ENCODE measurements at places on chromosomes 6 and 20.
A peak's percentile ranks its signal among the peaks of the same experiment; 100 is the strongest.

DNA sequence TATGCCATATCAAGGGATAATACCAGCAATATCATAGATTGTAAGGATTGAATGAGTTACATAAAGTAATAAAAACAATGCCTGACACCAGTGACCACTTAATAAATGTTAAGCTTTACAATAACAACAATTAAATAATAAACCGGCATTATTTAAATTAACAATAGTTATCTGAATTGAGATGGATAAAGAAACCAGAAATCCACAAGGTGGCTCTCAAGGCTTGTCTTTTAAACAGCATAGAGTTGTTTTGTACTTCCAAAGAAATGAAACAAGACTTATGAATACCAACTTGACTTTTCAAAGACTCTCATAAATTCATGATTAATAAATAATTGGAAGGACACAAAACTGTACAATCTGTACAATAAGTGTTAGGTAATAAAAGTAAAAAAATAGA, 203.1 kb downstream of the ASCC3 start:
- no peak for DNase-seq

DNA sequence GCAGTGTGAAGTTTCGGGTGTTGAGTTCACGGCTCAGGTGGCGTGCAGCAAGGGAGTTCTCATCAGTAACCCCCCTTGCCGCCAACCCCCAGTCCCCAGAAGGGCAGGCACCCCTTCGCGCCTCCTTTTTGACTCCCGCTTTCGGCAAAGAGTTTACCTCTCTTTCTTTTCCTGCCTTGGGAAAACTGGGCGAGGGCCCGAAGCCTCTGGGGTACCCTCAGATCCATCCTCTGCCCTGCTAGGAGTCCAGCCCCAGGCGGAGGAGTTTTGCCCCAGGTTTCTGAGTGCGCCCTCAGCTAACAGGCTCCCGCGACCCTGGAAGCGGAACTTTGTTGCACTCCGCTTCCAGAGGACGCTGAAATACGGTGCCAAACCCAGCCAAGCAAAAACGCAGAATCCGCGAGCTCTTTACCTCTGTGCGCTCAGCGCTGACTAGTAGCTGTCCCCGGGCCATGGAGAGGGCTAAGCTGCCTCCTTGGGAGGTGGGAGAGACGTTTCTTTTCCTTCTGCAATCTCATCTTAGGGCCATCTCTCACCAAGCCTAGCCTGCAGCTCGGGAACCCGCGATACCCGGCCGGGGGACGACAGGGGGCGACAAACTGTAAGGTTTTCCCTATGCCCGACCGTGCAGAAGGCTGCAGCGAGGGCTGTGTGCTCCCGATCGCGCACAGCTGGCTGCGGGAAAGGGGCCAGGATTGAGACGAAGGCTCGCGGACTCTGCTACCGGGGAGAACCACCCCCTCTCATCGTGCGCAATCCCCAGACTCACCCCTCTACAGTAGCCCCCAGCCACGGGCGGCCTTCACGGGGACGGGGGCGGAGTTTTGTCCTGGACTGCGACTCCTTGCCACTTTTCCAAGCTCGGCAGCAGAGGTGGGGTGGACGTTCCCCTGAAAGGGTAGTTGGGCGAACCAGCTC, 2.7 kb upstream of the PAX1 start:
- DNase-seq: peak; percentile 92

DNA sequence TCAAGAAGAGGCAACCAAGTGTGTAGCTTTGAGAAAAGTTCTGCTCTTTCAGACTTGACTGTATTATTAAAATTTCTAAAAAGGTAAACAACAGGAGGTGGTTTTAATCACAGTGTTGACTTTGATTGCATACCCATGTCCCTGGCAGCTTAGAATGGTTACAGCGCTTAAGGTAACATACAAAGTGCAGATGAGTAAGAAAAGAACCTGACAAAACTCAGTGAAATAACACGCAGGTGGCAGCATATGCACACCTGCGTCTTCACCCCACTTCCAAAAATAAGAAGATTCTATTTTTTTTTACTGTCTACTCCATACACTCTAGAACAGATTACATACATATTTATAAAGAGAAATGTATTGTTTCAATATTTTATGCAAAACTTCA, 233.5 kb downstream of the GMPR start:
- no peak for DNase-seq

- DNase-seq: no peak
Measured at GRCh38 chr6:123393331-123393730, 243.4 kb downstream of the TRDN start.

DNA sequence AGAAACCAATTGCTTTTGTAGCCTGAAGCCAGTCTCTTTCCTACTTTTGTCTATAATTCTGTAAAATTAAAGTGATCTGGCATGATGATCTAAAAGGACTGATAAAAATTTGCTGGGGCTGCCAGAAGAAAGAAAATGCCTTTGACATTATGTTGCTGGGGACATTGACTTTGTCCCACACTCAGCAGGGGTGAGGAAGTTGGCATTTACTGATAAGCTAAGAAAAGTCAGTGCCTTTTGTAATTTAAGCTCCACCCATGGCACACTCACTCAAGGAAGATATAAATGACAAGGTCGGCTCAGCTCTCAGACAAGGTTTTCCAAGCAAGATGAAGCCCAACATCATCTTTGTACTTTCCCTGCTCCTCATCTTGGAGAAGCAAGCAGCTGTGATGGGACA, at the start of gene SEMG1:
Gene SEMG1 (plus strand): TSS at position 309 of the 400 bp plus-strand sequence. CDS start 21 bp downstream, at position 330.
- DNase-seq: no peak

DNA sequence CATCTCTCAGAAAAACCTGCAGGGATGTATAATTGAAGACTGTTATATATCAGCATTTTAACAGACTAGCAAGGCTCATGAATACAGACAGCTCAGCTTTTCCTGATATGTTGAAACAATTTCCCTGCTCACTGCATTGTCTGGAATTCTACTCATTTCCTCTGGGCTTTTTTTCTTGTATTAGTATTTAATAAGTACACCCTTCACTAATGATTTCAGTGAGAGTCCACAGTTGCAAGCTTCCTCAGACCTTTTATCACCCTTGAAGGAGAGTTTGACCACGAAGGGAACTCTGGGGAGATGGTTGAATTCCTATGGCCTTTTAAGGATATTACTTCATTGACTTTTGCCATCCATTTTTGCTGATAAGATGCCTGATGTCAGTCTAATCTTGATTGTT, 248.7 kb downstream of the ADGB start:
- no peak for DNase-seq

- no peak for DNase-seq
Measured at GRCh38 chr6:72246926-72247325, 360.6 kb downstream of the RIMS1 start.

- no peak for DNase-seq
Measured at GRCh38 chr6:18920701-18921100, 533.6 kb downstream of the RNF144B start.

- no peak for DNase-seq
Measured at GRCh38 chr6:46281110-46281509, 110.3 kb upstream of the ENPP5 start.

GRCh38 chr20:58850693-58851174, at the start of gene GNAS-AS1:
GNAS-AS1 (minus strand) TSS chr20:58850902.
- DNase-seq: peak; percentile 92

DNA sequence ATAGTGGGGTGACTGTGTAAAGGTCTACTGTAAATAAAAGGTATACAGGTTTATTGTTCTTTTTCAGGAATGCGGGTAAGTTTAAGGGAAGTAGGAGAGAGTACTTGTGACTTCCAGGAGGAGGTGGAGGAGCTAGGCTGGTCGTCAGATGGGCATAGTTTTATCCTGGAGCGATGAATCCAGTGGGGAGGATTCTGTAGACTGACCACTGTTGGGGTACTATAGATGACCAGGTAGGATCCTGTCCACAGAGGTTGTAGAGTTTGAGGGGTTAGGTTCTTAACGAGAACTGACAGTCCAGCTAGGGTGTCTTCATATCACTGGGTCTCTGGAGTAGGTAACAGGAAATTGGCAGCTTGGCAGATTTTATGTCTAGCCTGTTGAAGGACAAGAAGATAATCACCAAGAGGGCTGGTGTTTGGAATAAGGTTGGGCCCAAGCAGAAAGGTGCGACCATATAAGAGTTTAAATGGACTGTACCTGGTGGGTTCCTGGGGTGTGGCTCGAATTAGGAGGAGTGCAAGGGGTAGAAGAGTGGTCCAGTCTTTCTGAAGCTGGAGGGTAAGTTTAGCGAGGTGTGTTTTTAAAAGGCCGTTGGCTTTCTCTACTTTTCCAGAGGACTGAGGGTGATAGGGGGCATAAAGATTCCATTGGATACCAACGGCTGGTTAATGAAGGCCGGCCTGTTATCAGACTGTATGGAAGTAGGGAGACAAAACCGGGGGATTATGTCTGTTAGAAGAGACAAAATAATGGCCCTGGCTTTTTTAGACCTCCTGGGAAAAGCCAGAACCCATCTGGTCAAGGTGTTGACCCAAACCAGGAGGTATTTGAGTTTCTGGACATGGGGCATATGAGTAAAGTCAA, 751.3 kb upstream of the ADGRB3 start:
- no peak for DNase-seq

- peak; percentile 61 for DNase-seq
Measured at GRCh38 chr20:19211661-19212468, 577 bp upstream of the SLC24A3 start.

- DNase-seq: no peak
Measured at GRCh38 chr6:159398633-159399032, 229.4 kb downstream of the FNDC1 start.

GRCh38 chr20:32357375-32357868, 709 bp upstream of the ASXL1 start:
- DNase-seq: no peak

DNA sequence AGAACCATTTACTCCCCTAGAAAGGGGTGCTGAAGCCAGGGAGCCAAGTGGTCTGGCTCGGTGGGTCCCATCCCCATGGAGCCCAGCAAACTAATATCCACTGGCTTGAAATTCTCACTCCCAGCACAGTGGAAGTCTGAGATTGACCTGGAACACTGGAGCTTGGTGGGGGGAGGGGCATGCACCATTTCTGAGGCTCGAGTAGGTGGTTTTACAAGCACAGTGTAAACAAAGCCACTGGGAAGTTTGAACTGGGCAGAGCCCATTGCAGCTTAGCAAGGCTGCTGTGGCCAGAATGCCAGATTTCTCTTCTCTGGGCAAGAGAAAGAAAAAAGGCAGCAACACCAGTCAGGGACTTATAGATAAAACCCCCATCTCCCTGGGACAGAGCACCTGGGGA, 855.8 kb upstream of the CITED2 start:
- no peak for DNase-seq

DNA sequence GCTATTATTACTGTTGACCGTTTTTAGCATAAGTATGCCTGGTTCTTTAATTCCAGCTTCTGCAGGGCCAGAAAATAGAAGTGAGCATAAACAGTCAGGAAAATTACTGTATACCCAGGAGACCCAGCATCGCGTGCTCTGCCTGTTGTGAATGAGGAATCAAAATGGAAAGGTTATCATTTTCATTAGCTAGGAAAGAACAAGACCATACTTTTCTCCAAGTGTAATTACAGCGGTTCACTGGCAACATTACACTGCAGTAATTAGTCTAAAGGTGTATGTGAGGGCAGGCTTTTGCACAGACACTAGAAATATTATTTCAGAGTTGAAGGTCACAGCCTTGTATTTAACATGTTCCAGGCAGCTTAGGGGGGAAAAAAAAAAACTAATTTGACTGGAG, 403.8 kb upstream of the SOX4 start:
- DNase-seq: no peak

GRCh38 chr6:110633731-110634213, 157.4 kb upstream of the SLC22A16 start:
- DNase-seq: no peak

DNA sequence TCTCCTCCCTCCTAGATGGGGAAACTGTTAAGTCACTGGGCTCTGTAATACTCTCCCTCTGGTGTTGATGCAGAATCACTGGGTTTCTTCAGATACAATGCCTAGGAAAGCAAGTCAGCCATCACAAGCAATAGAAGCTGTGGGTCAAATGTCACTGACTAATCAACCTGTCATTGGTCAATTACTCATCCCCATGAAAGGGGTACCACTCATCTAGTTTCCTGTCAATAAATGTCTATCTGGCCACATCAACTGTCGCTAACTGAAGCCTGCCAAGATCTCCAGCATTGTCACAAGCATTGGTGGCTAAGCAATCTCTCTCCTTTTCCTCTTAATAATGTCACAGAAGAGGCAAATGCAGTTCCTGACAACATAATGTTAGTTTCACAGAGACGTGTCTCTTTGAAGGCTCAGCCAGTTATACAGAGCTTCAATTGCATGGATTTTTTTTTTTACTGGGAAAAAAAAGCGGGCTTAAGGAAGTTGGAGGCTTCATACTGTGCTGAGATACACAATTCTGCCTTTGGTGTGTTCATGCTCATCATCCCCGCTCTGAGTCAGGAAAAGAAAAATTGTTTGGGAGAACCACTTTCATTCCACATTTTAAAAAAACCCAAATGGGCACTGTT, 355.9 kb downstream of the BTBD9 start:
- DNase-seq: no peak

GRCh38 chr6:136129365-136129764, 120.7 kb downstream of the MTFR2 start:
- no peak for DNase-seq

DNA sequence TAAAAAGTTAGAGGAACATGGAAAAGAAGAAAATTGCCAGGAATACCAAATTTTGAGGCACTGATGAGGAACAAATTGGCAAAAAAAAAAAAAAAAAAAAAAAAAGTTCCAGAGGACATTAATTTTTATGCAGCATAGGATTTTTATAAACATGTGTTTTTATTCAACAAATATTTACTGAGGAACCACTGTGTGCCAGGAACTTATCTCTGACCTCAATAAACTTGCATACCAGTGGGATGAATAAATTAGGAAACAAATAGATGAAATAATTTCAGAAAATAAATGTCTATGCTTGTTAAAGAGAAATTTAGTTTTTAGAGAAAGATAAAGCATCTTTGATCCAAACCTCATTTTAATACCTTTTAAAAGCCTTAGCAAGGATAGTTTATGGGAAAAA, 175.1 kb downstream of the PDE10A start:
- DNase-seq: no peak

DNA sequence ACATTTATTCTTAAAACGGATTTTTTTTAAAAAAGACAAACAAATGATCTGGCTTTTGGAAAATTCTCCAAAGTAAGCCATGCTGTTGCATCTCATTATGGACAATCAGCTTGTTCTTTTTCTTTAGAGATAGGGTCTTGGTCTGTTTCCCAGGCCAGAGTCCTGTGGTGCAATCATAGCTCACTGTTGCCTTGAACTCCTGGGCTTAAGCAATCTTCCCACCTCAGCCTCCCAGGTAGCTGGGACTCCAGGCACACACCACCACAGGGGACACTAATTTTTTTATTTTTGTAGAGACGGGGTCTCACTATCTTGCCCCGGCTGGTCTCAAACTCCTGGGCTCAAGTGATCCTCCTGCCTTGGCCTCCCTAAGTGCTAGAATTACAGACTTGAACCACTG, 45.9 kb upstream of the TGM3 start:
- no peak for DNase-seq

Measured in right hindlimb (tissue), 1 donor.